ENCODE measurements at places on chromosomes 6 and 20.

- no peak for DNase-seq
These were observed 43.1 kb downstream of the SNAP25 start for GRCh38 chr20:10261702-10262101.

GRCh38 chr20:14431568-14431967 is 94.2 kb upstream of the FLRT3 start:
- no peak for DNase-seq

DNA sequence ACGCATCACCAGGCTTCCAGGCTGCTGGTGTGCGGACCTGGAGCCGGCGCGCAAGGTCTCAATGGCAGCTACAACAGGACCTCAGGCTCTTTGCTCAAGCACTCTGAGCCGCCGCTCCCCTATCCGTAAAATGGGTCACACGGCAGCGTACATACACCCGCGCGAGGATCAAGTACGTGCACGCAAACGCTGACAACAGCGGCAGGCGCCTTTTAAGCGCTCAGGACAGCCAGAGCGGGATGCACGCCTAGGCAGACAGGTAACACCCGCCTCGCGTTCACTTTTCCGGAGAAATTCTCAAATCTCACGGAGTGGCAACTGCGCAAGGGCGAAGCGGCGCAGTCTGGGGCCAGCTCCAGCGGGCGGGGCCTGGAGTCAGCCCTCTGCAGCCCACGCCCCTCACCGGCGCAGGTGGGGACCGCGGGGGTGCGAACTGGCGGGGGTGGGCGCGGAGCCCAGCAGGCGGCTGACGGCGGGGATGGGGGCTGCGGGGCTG is 535 bp downstream of the EXOC2 start:
- peak; percentile 80 for DNase-seq

DNA sequence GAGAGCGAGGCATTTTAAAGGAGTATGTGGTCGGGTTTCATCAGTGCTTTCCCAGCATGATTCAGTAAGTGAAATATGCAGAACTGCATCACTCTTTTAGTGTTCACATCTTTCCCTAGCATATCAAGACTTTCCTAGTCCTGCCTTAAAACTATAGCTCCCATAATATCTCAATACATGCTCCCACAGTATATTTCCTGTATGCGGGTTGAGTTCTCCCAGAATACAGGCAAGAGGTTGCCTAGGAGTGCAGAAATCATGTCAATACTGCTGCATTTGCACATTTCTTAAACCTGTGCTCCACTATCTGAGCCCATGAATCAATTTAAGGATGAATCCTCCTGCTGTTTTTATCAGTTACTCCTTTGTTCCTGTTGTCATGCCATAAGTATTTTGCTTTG is 386.6 kb upstream of the SLC35B3 start:
- DNase-seq = no peak

- DNase-seq = no peak
These were observed 372.1 kb upstream of the CNR1 start for GRCh38 chr6:88538130-88538706.

DNA sequence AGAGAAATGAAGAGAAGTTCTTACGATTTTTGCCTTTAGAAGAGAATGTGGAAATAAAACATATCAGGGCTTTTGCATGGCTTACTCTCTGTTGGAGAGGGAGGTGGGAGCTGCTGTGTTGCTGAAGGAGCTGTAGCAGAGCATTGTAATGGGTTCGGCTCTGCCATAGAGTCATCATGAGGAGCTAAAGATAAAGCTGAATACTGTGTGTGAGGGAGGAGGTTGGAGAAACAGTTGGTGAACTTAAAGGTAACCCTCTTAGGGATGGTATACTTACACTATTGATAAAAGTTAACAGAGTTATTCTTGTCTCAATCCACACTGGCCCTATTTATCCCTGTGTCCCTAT is 34.8 kb downstream of the CTNNBL1 start:
- no peak for DNase-seq

DNA sequence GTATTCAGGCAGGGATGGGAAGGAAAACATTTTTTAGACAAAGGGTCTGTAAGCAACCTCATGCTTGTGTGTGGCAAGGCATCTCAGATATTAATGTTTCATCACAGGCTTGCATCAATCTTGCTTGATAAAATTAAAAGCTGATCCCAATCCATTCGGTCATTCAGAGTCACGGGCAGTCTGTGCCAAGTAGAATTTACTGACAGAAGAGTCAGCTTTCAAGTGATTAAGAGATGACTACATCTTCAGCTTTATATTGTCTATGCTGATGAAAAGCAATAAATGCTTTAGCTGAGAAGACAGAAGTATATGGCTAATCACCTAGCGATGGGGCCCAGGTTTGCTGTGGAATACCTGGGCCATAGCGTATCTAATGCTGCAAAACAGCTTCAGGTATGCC is 3.5 kb downstream of the PLEKHG1 start:
- no peak for DNase-seq

GRCh38 chr6:8940356-8940755 is 505.0 kb upstream of the SLC35B3 start:
- DNase-seq = no peak

DNA sequence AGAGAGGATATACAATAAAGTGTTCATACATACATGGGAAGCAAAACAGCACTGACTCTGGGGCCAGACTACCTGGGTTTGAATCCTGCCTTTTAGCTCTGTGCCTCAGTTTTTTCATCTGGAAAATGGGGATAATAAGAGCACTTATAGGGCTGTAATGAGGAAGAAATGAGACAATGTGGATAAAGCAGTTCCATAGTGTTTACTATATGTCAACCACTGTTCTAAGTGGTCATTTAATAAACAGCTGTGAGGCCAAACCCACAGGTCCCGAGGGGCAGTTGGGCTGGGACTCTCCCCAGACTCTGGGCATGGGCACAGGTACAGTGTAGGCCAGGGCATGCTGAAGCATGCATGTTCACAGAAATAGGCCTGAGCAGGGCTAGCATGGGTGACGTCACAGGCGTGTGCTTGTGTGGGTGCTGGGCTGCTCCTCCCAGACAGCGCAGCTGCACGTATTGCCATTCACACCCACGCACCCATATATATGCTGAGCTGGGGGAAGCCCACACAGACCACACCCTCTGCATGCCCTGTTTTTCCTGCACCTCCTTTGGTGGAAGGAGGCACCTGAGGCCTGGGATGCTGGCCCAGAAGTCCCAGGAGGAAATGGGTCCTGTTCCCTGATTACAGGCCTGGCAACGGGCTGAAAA is 3.5 kb upstream of the PLCG1 start:
- peak; percentile 74 for DNase-seq
